ENCODE measurements at places on chromosomes 1 and 21.
A peak's percentile ranks its signal among the peaks of the same experiment; 100 is the strongest.

DNA sequence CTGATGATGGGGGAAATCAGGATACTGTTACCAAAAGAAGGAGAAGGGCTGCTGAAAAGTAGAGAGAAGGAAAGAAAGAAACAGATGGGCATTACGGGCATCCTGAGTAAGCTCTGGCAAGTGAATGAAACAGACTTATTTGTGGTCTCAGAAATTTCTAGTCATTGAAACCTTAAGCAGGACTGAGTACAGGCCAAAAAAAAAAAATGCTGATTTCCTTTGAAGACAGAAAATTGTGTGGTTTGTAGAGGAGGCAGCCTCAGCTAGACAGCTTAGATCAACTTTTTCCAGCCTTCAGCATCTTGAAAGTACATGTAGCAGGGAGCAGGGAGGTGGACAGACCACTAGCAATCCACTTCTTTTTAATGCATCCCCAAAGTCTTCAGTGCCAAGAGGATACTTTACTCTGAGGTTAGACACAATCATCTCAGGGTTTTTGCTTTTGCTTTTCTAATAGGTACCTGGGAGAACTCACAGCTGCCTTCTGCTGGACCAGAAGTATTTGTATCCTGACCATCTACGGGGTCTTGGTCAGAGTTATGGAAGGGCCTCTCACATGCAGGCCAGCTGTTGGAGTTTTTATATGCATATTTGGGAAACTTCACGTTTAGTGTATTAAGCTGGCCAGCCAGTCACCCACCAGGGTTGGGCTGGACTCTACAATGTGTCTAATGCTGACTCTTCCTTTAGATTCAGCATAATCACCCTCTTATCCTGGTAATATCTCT lies 10.6 kb upstream of the CAPZB start:
- no peak for DNase-seq

DNA sequence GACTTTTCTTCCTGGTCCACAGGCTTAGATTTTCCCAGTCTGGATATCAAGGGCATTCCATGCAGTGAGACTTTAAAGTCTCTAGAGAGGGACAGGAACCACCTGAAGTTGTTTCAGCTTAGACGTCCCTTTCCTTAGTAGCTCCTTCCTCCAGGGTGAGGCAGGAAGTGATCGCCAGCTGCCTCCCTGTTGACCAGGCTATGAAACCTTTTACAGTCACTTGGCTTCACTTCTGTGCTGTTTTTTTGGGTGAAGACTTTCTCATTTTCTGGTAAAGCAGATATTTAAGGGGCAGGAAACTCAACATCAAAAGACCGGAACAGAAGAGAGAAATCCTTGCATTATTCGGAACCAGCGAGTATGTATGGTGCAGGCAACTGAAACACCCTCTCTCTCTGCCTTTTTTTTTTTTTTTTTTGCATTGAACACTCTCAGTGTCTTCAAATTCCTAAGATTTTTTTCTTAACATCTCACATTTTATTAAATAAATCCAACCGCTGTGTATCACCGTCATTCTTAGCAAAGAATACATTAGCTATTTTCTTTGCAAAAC lies 234.6 kb upstream of the IRF2BP2 start:
- peak; percentile 26 for DNase-seq

DNA sequence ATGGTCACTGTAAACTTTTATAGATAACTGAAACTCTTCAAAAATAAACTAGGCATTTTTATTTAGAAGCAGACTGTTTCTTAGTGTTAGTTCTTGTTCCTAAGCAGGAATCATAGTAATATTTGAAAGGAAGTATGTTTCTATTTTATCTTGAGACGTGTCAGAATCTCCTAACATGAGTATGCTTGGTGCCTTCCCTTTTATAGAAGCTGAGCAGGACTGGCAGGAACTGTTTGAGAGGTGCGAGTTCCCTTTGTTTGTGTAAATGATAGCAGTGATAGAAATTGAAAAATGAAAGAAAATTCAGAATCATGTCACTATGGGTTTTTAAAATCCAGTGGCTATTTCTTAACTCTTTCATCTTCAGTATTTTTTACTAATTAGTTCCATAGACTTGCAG lies 56.9 kb downstream of the LRRC8D start:
- no peak for DNase-seq

GRCh38 chr1:161324020-161324419 lies 9.8 kb downstream of the SDHC start:
- DNase-seq = no peak

DNA sequence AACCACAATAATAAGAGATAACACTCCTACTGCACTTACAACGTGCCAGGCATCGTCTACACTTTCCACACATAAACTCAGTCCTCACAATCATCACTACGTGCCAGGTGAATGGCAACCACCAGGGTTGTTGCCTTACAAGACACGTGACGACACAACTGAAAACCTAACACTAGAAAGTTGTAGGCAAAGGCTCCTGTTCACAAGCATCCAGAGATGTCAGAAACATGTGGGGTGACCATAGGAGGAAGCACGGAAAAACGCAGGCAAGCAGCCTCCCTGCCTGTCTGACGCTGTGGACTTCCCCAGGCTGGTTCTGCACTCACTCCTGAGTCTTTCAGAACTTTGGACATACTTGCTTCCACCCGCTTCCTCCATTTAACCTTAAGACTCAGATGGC lies 7.0 kb downstream of the CAPZB start:
- DNase-seq = no peak

GRCh38 chr1:22292011-22292788 lies 149.3 kb upstream of the WNT4 start:
- DNase-seq = no peak

GRCh38 chr21:29812947-29813346 lies 126.8 kb downstream of the GRIK1 start:
- DNase-seq = no peak

DNA sequence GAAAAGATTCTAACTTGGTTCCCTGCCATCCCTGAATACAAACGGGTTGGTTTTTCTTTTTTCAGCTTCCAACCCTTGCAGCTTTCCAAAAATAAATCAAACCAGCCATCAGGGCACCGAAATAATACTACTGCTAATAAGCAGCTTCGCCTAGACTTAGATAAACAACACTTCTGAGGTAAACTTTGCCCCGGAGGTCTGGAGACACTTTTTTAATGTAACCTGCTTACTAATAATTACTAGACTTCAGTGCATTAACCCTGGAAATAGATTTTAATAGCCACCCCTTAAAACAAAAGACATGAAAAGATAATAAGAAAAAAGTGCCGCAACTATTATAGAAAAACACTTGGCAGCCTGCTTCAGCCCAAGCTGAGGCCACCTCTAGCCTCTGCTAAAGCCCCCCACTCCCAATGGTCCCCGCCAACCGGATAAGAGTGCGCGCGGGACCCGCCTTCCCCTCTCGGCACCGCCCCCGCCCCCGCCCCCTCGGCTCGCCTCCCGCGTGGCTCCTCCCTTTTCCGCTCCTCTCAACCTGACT lies 405 bp upstream of the GADD45A start:
- no peak for DNase-seq

- peak; percentile 65 for DNase-seq
Observed at GRCh38 chr1:15304708-15305467, 57.9 kb downstream of the FHAD1 start.

DNA sequence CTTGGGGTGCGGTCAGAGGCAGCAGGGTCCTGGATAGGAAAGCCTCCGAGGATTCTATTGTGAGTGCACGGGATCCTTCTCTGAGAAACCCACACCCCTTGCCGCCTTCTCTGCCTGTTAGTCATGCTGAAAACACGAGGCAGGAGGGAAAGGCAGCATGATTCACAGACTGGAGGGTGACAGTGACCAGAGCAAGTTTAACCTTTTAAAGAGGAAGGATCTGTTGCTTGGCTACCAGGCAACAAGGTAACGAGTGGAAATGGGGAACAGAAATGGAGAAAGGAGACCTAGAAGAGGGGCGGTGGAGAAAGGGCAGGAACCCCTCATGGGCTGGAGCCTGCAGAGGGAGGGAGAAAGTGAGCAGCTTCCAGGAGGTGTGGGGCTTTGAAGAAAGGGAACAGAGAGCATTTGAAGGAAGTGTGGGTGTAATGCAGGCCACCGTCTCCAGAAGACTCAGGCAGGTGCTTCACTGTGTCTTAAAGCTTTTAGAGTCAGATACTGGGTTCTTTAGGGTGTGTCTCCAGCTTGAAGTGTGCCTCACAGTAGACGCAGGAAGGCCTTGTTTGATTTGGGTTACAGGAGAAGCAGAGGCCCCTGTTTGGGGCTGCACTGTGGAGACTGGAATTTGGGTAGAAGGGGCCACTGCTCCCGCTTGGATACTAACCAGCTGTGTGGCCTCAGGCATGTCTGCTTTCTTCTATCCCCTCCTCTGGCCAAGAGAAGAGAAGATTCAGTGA lies 19.1 kb downstream of the OPTC start:
- DNase-seq = no peak

- DNase-seq = no peak
Observed at GRCh38 chr21:26756491-26757159, 88.6 kb downstream of the ADAMTS1 start.

DNA sequence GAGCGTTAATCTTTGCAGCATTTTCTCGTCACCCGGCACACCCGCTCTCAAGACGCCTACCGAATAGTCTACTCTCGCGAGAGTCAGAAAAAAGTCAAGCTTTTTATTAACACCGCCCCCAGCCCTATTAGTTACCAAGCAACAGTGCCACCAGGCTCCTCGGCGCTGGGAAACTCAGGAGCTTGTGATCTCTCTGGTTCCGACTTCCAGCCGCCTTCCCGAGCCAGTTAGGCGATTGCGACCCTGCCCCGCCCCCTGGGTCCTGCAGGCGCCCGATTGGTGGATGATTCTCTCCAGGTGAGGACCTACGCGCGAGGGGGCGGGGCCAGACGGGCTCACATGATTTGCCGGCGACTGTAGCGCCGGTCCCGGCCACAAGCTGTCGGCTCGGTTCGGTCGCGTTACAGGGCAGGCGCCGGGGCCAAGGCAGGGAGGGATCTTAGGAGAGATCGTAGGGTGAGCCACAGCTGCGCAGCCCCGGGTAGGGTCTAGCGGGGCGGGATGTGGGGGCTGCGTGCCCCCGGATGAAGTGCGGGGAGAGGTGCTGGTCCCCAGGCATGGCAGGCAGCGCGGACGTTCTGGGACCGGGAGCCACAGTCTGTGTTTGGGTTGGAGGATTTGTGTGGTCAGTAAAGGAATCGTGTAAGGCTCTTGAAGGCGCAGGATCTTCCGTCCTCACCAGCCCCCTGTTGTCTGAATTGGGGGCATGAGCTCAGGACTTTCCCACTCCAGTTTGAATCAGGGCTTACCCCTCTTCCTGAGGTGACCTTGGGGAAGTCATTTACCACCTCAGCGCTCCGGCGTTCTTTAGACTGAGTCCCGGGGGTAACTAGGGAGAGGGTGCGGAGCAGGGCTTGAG lies at the start of gene PFKFB2:
TSS of gene PFKFB2 (plus strand) at position 365 of the 859 bp plus-strand sequence. CDS start 1,443 bp downstream, outside the sequence.
- peak; percentile 98 for DNase-seq

- DNase-seq = no peak
Observed at GRCh38 chr1:181222972-181223505, 134.5 kb downstream of the IER5 start.

GRCh38 chr1:178275553-178275952 lies 181.6 kb downstream of the RASAL2 start:
- no peak for DNase-seq

GRCh38 chr1:155092131-155092530 lies 13.5 kb downstream of the EFNA3 start:
- peak; percentile 21 for DNase-seq

DNA sequence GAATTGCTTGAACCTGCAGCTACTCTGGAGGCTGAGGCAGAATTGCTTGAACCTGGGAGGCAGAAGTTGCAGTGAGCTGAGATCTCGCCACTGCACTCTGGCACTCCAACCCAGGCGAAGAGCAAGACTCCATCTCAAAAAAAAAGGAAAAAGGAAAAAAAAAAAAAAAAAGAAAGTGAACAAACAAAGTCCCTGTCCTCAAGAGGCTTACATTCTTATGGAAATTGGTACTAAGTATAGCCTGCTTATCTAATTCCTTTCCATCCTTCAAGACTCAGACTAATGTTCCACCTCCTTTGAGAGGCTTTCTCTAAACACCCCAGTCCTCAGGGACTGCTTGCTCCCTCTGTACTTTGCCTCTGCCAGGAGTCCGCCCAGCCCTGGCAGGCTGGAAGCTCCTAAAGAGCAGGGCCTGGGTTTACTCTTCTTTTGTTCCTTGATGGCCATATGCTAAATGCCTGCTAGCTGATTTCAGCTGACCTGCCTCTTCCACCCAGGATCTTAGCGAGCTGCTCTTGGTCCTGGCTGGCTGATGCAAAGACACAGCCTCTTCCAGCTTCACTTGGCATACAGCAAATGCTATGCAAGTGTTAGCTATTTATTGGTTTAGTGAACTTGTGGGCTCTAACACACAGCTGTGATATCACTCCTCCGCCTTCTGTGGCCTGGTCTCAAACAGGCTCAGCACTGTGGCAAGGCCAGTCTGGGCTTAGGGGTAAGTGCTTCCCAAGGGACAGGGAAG lies 9.8 kb downstream of the SLC9A1 start:
- DNase-seq = no peak

Measured in B cell (primary cell).